ENCODE measurements at places on chromosomes 12 and 14.
A peak's percentile ranks its signal among the peaks of the same experiment; 100 is the strongest.

GRCh38 chr14:75292886-75293285 lies 14.3 kb downstream of the FOS start:
- no peak for DNase-seq

- DNase-seq = no peak
These were observed 141.5 kb downstream of the CEP83 start for GRCh38 chr12:94318181-94318580.

DNA sequence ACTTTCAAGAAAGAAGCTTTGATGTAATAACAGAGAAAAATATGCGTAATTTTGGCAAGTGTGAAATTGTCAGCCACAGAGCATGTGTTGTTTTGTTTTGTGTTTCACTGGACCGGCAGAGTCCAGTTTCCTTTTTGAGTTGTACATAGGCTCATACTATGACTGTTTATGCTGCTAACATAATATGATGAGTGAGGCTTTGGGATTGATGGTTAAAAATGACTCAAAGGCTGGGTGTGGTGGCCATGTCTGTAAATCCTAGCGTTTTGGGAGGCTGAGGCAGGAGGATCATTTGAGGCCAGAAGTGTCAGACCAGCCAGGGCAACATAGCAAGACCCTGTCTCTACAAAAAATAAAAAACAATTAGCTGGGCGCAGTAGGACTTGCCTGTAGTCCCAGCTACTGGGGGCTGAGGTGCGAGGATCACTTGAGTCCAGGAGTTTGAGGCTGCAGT lies 487.9 kb downstream of the PCNX1 start:
- DNase-seq = no peak

GRCh38 chr14:52219488-52220084 lies 47.9 kb upstream of the PTGDR start:
- no peak for DNase-seq

GRCh38 chr12:1845427-1845826 lies 25.1 kb downstream of the LRTM2 start:
- DNase-seq = no peak

DNA sequence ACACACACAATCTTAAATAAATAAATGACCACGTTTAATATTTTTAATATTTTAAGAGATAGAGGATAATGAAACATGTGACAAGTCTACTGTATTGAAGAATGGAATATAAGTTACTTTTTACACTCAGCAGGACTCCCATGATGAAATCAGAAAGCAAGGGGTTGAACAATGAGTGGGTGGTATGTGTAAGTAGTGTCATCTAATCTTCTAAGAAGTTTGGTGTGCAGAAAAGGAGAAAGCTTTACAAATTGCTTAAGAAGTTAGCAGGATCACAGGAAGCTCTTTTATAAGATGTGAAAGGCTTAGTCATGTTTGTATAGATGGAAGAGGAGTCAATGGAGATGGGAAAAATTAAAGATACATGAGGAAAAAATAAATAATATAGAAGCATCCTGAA lies 47.8 kb downstream of the SLC15A5 start:
- DNase-seq = no peak

GRCh38 chr12:114918535-114919233 lies 234.7 kb upstream of the TBX3 start:
- DNase-seq = no peak

GRCh38 chr14:55052269-55052930 lies 953 bp downstream of the MAPK1IP1L start:
- DNase-seq = peak; percentile 43

DNA sequence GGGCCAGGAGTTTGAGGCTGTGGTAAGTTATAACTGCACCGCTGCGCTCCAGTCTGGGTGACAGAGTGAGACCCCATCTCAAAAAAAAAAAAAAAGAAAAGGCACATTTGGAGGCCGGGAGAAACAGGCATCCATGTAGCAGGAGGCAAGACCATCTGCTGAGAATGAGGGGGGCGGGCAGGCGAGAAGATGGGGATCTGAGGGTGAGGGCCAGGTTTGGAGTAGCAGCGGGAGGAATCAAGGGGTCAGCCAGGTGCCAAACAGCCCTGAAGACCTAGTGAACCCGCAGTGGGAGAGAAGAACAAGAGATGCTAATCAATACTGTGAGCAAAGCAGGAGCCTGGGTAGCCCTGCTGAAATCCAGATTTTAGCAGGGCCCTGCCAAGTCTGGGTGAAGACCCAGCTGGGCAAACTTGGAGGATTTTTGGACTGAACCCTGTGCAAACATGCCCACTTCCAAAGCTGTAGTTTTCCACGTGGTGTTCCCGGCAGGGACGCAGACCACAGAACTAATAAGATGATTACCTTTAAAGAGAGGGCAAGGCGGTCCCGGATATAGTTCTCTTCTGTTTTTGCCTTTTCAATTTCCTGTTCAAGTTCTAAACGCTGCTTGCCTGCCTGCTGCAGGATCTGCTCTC lies 61.0 kb downstream of the NIN start:
- no peak for DNase-seq
